ENCODE measurements at places on chromosomes 4 and X.

DNA sequence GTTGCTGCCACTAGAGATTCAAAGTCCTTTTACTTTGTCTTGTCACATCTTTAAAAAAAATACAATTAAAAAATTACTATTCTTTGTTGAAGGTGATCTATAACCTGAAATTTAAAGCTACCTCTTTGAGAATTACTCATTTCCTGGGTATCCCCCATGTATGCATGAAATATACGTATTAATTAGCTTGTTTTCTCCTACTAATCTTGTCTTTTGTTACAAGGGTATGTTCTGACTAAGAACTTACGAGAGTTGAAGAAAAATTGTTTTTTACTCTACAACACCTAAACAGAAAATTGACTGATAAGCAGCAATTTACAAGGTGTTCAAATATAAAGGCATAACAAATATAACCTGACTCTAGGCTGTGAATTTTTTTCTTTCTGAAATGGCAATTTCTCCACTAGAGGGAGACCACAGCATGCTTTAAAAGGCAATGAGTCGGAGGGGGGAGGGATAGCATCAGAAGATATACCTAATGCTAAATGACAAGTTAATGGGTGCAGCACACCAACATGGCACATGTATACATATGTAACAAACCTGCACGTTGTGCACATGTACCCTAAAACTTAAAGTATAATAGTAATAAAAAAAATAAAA is 249.6 kb downstream of the OPHN1 start:
- no peak for DNase-seq

- DNase-seq: no peak
Measured at GRCh38 chrX:74291577-74291963, 12.4 kb upstream of the ZCCHC13 start.

DNA sequence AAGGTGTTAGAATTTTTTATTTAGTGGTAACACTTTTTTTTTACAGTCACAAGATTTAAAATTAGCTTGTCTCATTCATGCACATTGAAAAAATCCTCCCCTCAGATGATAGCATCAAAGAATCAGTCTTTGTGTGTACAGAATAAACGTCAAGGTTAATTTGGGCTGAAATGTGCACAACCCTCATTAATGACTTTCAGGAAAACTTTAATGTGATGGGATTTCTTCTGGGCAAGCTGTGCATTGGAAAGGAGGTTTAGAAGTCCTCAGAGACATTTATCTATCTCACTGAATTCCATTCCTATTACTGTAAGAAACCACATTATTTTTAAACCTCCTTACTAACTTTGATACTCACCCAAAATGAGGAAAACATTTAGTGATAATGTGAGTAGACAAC is 88.2 kb upstream of the TECRL start:
- DNase-seq: no peak

- DNase-seq: peak; percentile 8
Measured at GRCh38 chrX:53421772-53422085, 725 bp downstream of the SMC1A start.

DNA sequence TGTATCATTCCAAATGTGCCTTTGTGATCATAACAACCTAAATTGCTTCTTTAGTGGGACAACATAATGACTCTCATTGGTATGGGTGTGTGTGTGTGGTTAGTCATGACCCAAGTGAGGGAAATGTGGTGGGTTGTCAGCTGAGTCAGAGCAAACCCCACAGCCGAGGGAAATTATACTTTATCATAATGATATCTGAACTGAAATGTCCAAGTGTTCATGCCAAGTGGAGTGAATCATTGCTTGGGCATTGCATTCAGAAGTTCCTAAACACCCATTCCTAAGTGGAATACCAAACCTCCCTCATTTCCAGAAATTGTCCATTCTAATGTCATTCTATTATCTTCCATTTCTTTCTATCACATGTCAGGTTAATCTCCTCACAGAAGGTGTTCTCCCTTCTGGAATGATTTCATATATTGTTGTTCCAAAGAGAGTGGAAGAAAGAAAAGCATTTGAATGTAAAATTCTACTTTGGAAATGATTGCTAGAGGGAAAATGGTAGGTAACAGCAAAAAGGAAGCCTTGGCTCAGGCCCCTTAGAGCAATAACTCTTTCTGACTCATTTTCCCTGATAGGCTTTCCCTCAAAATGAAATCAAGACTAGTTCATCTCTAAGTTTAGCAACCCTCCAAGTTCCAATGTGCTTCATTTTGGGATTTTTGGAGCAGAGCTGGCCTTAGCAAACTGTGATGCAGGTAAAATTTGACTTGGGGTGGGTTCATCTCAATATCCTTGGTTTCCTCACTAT is 230.7 kb upstream of the KCNIP4 start:
- no peak for DNase-seq

- DNase-seq: no peak
Measured at GRCh38 chrX:17488036-17488435, 113.0 kb downstream of the NHS start.

- no peak for DNase-seq
Measured at GRCh38 chr4:180280726-180281297, 1962.4 kb upstream of the TENM3 start.

DNA sequence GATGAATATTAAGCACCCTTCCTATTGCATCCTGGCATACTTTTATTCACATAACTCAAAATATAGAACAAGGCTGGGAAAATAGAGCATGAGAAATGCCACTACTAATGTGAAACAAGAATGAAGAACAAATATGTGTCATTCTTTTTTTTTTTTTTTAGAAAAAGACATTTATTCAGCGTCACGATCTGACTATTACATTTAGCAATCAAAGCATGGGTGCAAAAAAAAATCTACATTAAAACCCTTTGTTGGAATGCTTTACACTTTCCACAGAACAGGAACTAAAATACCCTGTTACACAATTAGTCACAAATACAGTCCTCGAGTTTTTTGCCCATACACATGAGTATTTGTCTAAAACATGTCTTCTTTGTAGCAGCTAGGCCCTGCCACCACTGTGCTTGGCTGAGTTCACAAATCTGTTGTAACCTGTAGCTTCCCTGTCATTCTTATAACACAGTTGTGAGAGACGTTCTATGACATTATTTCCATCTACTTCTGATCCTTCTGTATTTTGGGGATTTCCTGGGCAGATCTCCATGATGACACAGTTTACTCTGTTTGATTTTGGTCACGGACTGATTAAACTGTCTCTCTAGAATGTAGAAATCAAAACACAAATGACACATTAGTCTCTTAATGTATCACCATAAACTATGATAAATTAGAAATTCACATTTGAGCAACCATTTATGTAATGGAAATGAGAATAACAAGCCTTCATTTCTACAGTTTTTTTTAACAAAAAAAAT is 9.4 kb upstream of the TET2 start:
- no peak for DNase-seq

DNA sequence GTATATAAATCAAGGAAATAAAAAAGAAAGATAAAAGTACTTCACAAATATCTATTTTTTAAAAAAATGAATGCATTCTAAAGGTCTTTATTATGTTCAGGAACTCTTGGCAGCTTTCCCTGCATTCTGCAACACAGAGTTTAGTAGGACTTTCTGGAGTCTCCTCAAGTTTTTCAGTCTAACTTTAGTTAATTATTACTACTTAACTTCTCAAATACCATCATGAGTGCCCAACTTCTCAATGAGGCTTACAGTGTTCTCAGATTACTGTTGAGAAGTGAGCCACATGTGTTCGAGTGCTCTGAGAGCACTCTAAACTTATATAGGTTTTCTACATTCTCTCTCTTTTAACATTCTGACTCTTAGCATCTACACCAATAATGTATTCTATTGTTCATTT is 1852.9 kb upstream of the PCDH10 start:
- no peak for DNase-seq

DNA sequence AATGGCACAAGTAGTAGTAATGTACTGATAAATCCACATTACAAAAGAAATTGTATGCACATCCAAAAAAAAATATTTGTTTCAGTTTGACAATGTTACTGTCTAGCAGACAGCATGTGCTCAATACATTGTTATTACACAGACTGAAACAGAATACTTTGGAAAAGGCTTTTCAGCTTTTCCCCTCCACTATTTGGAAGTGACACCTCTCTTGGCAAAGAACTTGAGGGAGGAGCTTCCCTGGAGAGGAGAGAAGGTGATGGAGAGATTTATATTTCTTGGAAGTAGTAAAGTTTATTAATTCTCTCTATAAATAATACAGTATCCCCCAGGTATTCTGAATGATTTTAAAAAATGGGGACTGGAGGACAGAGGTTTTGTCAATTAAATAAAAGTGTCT is 131.8 kb downstream of the SCFD2 start:
- no peak for DNase-seq

DNA sequence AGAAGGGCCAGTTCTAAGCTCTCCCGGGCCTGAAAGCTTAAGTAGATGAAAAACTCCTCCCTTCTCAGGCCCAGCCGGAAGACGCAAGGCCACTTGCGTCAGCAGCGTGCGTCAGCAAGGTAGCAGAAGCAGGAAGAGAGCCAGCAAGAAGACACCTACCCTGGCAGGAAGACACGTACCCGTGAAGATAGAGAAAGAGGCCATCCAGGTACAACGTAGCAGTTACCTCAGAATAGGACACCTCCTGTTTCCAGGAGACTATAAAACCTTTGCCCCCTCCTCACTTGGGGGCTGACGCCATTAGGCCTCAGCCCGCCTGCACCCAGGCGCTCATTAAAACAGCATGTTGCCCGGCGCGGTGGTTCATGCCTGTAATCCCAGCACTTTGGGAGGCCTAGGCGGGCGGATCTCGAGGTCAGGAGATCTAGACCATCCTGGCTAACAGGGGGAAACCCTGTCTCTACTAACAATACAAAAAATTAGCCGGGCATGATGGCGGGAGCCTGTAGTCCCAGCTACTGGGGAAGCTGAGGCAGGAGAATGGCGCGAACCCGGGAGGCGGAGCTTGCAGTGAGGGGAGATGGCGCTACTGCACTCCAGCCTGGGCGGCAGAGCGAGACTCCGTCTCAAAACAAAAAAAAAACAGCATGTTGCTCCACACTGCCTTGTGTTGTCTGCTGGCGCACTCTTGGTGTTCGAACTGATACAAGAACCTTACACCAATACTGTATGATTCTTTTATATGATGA is 242.7 kb upstream of the NWD2 start:
- no peak for DNase-seq

DNA sequence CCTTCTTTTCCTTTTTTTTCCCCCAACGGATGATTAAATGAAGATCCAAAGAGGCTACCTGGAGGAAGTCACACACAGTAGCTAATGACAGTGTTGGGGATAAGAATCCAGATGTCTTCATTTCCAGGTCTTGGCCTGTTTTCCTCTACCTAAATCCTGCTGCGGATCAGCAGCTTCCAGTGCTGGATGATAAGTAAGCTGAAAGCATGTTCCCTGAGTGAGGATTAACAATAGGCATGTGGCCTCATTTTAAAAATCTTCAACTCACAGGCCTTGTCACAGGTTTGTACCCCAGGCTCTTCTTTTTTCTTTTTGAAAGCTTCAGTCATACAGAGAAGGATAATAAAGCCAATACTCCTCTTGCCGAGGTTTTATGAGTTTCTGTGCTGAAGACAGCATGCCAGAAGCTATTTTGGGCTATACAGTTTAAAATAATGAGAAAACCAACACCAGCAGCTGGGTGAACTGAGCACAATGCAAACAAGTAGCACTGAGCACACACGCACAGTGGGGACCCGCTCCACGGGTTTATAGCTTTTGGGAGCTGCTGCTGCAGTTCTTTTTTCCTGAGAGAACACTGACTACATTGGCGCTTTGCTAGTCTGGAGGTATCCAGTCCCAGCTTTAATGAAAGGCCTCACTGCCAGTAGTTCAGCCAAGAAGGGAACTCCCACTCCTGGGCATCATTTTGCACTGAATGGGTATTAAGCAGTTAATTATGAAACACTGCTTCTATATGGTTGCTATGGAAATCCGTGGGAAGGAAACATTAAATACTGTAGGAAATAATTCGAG is 184.2 kb upstream of the CTSO start:
- no peak for DNase-seq

GRCh38 chr4:128686032-128686465 is 123.5 kb upstream of the JADE1 start:
- no peak for DNase-seq

DNA sequence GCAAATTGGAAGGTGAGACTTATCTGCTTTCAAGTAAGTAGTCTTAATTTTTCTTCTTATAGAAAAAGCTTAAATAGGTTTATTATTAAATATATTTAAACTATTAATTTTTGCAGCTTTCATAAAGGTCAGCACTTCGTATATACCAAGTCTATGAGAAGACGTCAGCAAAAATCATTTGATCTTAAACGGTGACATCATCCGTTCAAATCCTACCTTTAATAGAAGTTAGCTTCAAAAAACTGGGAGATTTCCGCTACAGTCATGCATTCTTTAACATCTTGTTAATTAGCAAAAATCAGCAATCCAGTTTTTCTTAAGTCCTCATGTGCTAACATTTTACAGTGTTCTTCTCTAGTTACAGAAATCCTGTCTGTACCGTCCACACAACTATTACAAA is 49.9 kb upstream of the PGRMC1 start:
- no peak for DNase-seq

DNA sequence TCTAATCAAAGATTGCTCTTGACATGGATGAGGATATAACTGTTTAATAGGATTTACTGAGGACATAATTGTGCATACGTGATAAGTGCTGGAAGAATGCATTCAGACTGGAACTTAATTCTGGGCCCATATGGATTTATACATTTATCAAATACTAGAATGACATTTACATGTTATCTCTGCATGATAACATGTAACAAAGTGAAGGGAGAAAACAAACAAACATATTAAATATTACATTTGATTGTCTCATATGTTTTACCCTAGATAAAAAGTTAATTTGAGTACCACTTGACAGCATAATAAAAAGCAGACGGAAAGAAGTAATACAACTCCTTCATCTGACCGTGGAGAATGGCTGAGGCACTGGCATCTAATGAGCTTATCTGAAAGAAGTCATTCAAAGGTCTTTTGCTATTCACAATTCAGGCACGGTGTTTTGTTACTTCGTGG is 297.8 kb downstream of the PPP3CA start:
- no peak for DNase-seq

DNA sequence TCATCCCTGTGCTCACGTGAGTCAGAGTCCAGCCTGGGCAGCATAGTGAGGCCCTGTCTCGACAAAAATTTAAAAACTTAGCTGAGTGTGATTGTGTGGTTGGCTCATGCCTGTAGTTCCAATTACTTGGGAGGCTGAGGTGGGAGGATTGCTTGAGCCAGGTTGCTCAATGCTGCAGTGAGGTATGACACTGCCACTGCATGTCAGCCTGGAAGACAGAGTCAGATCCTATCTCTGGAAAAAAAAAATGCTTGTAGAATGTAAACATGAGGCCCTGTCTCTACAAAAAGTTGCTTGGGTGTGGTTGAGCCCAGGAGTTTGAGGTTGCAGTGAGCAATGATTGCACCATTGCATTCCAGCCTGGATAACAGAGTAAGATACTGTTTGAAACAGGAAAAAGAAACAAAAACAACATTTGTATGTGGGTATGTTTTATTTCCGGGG is 11.3 kb upstream of the YTHDC1 start:
- no peak for DNase-seq

DNA sequence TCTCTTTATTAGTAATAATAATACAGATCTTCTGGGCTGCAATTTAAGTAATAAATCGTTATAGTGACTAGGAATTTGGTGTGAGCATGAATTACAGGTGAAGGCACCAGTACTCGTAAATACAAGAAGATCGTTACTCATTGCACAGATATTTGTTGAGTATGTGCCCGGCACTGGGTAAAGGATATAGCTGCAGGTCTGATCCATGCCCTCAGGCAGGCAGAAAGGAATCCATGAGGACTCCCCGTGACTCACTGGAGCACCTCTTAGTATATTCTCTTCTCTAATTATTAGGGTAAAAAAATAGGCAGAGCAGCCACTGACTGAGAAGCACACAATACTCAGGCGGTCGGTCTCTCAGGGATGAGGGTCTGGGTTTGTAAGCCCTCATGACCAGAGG is 868.3 kb downstream of the RAB28 start:
- no peak for DNase-seq

- DNase-seq: no peak
Measured at GRCh38 chrX:153681175-153681574, 6.6 kb upstream of the SLC6A8 start.
